ENCODE measurements at places on chromosomes 7 and 10.

DNA sequence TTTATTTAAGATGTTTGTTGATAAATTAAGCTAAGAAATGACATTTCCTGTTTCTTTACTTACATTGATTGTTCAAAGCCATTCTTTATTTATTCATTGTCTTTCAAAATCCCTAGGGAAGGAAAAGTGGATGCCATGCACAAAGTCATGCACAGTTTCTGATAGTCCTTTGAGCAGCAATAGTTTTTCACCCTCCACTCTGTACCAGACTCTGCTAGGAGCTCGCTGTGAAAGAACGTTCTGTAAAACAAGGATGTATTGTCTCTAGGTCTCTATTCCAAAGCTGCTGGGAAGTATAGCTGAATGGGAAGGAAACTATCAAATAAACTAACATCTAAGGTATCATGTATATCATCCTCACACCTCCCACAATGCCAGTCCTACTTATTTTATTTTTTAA, 7.8 kb upstream of the NOC3L start:
- DNase-seq, result no peak

GRCh38 chr7:113945018-113945938, 26.5 kb upstream of the PPP1R3A start:
- DNase-seq, result no peak

- peak; percentile 50 for DNase-seq
These were observed 513 bp downstream of the ODAD2 start for GRCh38 chr10:27998178-27998953.

GRCh38 chr7:157089100-157089610, 49.6 kb upstream of the UBE3C start:
- DNase-seq, result peak; percentile 34

- DNase-seq, result no peak
These were observed 45.5 kb upstream of the CALCR start for GRCh38 chr7:93620057-93620456.

DNA sequence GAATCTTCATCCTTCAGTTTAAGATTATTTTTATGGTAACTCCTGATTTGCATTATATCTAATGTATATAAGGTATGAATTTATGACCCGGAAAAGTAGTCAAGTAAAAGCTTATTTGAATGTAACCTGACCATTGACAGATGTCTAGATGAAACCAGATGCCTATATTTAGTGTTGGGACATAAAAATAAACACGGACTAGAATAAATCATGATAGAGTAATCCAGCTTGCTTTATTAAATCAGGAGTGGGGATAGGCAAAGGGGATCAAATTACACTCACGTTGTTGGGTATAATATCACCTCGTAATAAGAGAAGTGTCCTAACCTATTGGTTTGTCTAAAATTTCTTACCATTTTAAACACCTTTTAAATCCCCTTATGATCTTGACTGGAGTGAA, 244.6 kb downstream of the AGMO start:
- no peak for DNase-seq

DNA sequence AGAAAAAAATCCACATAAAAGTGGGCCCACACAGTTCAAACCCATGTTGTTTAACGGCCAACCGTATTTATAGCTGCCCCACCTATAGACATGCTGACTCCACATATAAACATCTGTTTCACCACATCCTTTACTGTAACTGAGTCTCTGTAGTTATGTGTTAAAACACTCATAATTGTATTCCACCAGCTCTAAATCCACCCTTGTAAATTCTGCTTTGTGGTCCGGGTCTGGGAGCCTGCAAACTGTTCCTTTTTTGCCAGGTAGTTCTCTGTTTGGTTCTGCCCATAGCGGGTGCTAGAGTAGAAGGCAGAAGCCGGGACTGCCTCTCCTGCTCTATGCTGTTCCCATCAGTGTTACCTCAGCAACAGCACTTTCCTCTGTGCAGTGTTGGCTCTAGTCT, 20.2 kb upstream of the FHIP2A start:
- no peak for DNase-seq

DNA sequence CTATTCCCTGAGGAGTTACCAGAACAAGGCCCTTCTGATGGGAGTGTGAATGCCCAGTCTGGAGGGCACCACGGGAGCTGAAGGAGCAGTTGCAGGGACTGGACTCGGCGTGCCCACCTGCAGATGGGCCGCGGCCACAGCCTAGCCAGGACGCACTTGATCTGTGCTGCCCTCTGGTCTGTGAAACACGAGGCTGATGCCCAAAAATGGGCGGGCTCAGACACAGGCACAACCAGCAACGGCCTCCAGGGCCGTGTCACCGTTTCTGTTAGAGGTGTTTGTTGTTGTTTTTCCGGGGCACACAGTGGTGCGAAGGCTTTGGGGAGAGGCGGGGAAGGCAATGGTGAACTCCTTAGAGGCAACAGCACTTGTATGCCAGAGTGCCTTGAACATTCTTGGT, 235.8 kb downstream of the DNAJB6 start:
- no peak for DNase-seq

- no peak for DNase-seq
These were observed 26.6 kb downstream of the INSIG1 start for GRCh38 chr7:155324012-155324917.

DNA sequence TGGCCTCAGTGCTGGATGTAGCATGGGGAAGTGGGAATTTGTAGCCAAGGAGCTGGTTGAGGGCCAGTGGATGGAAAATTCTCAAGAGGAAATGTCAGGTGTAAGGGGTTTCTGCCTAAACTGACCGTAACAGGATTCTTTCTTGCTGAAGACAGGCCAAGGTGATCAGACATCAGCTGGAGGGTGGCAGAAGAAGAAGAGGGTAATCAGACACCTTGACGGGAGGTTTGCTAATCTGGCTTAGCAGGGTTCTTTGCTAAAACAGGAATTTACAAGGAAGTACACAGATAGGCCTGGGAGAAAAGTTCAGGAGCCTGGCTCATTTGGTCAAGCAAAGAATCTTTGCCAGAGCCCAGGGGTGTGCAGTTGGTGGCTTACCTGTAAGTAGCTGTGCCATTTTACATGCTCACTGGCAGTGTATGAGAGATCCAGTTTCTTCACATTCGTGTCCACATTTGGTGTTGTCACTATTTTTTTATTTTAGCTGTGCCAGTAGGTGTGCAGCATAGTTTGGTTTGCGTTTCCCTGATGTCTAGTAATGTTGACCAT, 73.7 kb downstream of the BMPR1A start:
- DNase-seq, result no peak

GRCh38 chr10:78914502-78915189, 154.1 kb upstream of the ZMIZ1 start:
- no peak for DNase-seq

DNA sequence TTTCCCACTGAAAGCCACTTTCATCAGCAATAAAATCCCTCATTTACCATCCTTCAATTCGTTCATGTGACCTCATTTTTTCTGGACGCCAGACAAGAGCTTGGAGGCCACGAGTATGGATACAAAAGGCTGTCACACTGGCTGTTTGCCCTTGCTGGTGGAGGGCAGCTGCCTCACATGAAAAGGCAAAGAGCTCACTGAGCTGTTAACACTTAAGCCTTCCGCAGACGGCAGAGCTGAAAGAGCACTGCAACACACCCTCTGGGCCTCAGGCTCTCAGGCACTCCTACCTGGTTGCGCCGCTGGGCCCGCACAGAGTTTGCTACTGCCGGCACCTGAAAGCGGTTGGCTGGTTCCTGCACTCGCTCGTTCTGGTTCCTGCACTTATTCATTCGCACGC, 193.5 kb downstream of the CFTR start:
- peak; percentile 19 for DNase-seq

GRCh38 chr10:121648493-121648892, 50.2 kb upstream of the FGFR2 start:
- no peak for DNase-seq

DNA sequence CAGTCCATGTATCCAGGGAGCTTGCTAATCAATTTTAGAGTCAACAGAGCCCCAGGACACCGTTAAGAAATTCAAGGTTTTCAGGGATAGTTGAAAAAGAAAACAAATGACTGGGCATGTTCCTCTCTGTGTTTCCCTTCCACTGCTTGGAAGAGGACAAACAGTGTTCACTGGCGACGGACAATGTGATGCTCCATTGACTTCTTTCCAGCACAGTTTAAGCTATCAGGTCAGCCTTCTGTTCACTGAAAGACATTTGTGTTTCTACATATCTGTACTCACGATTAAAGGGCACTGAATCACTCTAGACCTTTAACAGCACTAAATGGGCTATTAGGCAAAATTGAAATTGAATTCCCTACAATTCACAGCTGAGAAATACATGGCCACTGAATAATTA, 123.6 kb downstream of the RNLS start:
- DNase-seq, result no peak

- DNase-seq, result no peak
These were observed 37.3 kb upstream of the TPST1 start for GRCh38 chr7:66167773-66168387.

- DNase-seq, result no peak
These were observed 63.7 kb upstream of the APBB1IP start for GRCh38 chr10:26374426-26374825.

DNA sequence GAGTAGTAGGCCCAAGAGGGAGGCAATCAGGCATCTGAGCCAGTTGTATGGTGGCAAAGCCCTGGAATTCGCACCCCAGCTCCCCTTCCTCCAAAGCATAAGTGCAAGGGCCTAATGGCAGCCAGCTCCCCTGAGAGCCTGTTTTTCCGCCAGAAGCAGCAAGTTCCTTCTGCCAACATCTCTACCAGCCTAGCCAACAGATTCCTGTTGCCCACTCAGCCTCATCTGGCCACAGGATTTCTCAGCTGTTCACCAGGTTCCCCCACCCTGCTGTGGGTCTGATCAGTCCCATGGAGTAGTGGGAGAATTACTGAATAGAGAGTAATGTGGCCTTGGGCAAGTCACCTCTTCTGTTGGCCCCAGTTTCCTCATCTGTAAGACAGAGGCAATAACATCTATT, 186.2 kb upstream of the PDE1C start:
- DNase-seq, result no peak

GRCh38 chr10:71996592-71997371, 32.6 kb downstream of the CHST3 start:
- DNase-seq, result no peak

GRCh38 chr10:123390874-123391273, 236.7 kb downstream of the BUB3 start:
- no peak for DNase-seq

GRCh38 chr7:145928937-145929336, 187.7 kb upstream of the CNTNAP2 start:
- no peak for DNase-seq
